Activated naive CD8-positive, alpha-beta T cell treated with anti-CD3 and anti-CD28 coated beads, Interleukin-2, amount 10 ng/mL, durations not matched to agents 7 days and 5 days (primary cell): ENCODE measurements at places on chromosomes 16 and 17.

DNA sequence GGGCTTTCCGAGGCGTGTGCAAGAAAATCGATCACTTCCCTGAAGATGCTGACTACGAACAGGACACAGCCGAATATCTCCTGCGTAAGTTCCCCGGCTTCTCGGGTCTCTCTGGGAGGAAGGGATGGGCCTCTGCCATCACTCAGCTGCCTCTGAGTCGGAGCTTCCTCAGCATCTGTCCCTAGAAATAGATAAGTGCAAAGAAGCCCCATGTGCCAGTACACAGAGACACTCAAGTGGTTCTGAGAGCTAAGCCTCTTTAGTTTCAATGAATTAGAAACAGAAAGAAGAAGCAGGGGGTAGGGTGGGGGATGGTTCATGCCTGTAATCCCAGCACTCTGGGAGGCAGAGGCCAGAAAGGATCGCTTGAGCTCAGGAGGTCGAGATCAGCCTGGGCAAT is 90.6 kb downstream of the CACNG3 start:
- DNase-seq, result no peak

DNA sequence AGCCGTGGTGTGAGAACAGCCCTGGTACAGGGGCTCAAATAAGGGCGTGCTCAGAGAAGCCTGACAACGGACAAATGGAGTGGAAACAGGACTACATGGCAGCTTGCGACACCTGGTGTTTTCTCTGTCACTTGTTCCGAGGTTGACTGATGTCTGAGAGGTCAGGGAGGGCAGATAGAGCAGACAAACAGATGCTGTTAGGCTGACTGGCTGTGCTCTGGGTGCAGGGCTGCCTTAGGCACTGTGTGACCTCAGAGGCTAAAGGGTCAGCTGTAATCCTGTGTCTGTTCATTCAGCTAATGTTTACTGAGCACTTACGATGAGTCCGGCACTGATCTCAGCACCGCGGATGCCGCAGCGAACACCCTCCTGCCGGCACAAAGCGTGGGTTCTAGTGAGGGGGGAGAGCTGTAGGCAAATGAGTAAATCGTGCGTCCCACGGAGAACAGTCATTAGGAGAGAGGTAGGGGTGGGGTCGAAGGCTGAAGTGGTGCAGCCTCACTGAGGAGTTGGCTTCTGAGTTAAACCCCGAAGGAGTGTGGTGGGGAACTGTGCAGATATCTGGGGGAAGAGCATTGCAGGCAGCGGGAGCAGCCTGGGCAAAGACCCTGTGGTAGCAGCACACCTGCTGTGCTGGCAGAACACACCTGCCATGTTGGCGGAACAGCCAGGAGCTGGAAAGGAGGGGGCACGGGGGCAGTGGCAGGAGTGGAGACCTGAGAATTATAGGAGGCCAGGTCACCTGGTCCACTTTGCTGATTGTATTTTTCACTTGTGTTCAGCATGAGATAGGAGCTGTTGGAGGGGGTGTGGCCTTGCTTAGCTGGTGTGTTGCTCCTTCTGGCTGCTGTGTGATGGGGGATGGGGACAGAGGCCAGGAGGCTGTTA is 35.0 kb downstream of the GPT2 start:
- no peak for DNase-seq

GRCh38 chr17:55964191-55964590 is 189.1 kb upstream of the ANKFN1 start:
- no peak for DNase-seq

GRCh38 chr17:10062691-10063385 is 135.6 kb downstream of the GAS7 start:
- DNase-seq, result no peak

DNA sequence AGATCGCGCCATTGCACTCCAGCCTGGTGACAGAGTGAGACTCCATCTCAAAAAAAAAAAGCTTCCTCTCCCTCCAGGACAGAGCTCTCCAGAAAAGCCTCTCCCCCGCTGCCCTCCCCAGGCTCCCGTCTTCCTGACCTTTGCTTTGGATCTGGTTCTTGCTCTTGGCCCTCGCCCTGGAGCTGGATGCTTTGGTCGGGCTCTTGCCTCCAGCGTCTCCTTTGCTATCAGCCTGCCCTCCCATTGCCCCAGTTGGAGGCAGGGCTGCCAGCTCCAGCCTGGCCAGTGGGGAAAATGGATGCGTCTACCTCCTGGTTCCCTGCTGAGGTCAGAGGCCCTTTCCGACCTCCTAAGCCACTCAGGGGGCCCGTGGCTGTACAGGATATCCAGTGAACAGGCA is 35.9 kb downstream of the TRARG1 start:
- DNase-seq, result no peak

GRCh38 chr17:8375738-8376259 is 705 bp downstream of the KRABD2 start:
- no peak for DNase-seq

GRCh38 chr16:83070416-83071209 is 443.8 kb downstream of the CDH13 start:
- DNase-seq, result no peak

DNA sequence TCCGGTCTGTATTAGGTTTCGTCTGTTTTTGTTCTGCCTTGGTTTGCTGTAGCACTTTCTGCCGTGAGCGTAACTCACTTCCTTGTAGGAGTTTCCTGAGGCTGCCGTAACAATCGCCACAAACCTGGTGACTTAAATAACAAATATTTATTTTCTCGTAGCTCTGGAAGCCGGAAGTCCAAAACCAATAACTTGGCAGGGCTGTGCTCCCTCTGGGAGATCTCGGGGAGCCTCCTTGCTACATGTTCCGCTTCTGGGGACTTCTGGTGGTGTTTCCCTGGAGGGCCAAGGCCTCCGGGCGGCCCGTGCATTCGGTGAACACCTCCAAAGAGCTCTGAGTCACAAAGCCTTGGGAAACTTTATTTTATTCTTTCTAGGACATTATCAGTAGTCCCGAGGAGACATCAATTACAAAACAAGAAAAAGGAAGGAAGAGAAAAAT is 6.8 kb upstream of the WDR45B start:
- DNase-seq, result no peak

DNA sequence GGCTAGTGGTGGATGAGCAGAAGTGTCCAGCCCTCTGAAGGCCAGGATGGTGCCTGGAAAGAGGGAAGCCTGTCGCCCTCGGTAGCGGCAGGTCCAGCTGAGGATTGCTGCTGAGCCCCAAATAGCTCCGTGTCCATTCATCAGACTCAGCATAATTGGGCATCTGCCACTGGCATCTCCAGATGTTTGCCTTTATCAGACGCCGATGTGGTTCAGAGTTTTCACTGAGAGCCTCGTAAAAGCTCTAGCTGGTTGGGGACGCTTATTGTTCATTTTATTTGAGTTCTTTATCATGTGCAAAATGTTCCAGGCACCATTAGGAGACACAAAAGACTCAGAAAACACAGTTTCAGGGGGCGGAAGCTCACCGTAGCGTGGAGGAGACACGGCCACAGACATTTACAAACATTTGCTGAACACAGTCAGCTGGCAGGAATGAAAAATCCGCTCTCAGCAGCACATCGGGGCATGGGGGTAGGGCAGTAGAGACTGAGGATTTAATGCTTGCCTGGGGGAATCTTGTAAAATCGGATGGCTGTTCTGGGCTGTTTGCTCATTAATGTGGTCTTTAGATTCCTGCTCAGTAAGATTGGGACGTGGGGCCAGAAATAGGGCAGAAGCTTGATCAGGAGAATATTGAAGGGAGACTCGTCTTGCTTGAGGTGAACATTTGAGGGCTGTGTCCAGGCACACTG is 41.7 kb downstream of the SMPD3 start:
- no peak for DNase-seq

DNA sequence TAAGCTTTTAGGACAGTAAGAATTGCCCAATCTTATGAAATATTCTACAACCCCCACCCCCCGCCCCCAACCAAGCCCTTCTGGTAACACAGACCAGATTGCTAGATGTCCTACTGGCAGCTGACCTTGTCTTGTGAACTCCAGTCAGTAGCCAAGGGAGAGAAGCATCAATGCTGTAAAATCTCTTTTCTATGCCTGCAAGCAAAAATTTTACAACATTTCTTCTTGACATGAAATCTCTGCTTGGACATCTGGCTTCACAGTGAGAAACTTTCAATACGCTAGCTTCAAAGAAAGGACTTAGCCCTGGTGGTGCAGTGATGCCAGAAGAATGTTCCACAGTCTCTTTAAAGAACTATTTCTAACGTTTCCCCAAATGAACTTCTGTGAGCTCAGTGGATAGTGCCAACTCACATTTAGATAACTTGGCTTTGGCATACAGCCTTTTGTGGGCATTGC is 169.3 kb upstream of the AXIN2 start:
- DNase-seq, result no peak

- DNase-seq, result no peak
These were observed 606.3 kb downstream of the MAF start for GRCh38 chr16:78994135-78994745.

DNA sequence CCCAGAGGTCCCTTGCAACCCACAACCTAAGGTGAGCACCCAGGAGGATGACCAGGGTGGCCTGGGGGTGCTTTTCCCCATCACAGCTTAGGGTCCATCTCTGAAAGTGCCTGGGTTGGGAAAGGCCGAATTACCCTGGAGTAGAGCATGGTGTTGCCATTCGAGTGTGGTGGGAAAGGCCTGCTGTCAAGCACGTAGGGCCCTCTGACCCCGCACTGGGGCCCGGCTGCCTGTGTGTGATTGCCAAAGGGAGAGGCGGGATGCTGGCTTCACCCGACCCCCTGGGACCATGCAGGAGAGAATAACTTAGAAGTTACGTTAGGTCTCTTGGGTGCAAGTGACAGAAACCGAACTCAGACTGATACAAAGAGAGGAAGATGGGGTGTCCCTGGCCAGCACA is 27.7 kb upstream of the NDRG4 start:
- no peak for DNase-seq

GRCh38 chr16:84949772-84950436 is 61.4 kb downstream of the ZDHHC7 start:
- no peak for DNase-seq

DNA sequence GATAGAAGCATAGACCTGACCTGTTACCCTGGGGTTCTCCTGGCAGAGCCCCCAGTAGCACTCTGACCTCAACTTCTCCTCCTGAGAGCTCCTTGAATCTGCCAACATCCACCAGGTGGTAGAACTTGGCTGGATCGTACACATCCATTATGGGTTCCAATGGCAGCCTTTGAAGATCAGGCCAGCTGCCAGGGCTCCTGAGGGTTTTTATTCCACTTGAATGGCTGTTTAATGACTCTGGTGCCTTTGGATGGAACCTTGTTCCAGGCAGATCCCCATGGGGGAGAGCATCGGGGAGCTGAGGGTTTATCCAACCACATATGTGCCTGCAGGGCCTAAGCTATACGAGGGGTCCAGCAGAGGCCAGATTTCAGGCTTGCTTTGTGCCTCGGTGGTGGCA is 47.1 kb upstream of the CLEC19A start:
- DNase-seq, result no peak

GRCh38 chr16:72879846-72880245 is 168.1 kb downstream of the ZFHX3 start:
- no peak for DNase-seq

- no peak for DNase-seq
These were observed 1603.8 kb downstream of the CDH8 start for GRCh38 chr16:60432472-60432871.

- no peak for DNase-seq
These were observed 35.2 kb downstream of the MPHOSPH6 start for GRCh38 chr16:82134846-82135245.

- no peak for DNase-seq
These were observed 46.5 kb downstream of the GPRC5B start for GRCh38 chr16:19837984-19838707.

GRCh38 chr16:57054338-57054737 is 38.0 kb upstream of the CPNE2 start:
- no peak for DNase-seq

- DNase-seq, result no peak
These were observed 10.0 kb downstream of the TUFM start for GRCh38 chr16:28835864-28836760.

DNA sequence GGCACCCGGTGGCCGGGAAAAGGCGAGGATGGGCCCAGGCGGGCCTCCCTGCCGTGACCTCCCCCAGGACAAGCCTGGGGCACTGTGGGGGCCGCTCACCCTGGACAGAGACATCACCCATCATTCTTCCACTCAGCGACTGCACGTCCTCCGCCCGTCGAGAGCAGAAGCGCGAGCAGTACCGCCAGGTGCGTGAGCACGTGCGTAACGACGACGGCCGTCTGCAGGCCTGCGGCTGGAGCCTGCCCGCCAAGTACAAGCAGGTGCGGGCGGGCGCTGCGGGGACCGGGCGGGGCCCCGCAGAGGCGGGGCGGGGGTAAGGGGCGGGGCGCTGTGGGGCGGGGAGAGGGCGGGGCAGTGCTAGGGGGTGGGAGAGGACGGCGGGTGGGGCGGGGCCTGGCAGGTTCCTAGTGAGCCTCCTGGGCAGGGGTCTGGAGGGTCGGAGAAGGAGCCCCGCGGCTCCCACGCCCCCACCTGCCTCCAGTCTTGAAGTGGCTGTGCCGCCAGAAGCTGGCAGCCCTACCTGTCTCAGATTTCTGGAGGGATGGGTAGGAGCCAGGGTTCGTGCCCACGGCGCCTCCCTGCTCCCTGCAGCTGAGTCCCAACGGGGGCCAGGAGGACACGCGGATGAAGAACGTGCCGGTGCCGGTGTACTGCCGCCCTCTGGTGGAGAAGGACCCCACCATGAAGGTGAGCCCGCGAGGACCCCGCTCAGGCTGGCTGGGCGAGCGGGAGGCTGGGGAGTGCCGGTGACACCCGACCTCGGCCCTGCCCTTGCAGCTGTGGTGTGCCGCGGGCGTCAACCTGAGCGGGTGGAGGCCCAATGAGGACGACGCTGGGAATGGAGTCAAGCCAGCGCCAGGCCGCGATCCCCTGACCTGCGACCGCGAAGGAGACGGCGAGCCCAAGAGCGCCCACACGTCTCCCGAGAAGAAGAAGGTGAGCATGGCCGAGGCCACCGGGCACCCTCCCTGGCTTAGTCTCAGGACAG is 7.5 kb downstream of the NME3 start:
- no peak for DNase-seq

- DNase-seq, result peak; percentile 23
These were observed 21.4 kb downstream of the CCDC102A start for GRCh38 chr16:57514791-57515600.

- peak; percentile 78 for DNase-seq
These were observed 8.6 kb downstream of the LGALS3BP start for GRCh38 chr17:78970834-78971755.

GRCh38 chr16:55577887-55578286 is 11.4 kb downstream of the CAPNS2 start:
- no peak for DNase-seq

GRCh38 chr16:980595-980854 is 1.0 kb upstream of the SOX8 start:
- no peak for DNase-seq

DNA sequence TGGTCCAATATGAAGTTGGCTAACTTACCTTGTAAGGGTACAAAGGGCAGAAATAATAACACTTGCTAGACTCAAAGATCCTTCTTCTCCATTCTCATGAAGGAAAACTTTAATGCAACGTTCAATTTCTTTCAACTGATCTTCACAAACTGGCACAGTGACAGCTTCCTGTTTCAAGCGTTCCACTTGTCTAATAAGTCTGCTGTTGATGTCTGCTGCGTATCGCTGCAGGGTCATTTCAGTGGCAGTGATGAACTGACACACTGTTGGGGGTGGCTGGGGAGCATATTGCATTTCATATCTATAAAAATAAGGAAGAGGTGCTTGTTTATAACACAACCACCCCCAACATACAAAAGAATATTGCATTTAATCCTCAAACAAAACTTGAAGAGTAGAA is 33.5 kb upstream of the ARL6IP1 start:
- DNase-seq, result no peak
